ENCODE measurements at places on chromosomes 11 and 22.

DNA sequence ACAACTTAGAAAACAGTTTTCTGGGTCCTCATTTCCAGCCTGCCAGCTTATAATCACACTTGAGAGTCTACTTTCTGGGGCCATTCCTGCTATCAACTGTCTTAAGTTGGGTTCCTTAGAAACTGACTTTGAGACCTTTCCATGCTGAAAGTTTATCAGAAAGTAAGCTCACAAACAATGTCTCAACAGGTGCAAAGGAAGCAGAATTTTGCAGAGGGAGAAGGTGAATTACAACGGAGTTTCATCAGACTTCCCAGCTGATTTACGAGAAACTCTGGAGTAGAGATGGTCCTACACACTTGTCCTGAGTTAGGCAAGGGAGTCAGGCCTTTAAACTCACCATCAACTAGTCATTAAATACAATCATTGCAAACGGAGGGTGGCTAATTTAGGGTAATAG lies 4.7 kb upstream of the OR52I2 start:
- DNase-seq = no peak

DNA sequence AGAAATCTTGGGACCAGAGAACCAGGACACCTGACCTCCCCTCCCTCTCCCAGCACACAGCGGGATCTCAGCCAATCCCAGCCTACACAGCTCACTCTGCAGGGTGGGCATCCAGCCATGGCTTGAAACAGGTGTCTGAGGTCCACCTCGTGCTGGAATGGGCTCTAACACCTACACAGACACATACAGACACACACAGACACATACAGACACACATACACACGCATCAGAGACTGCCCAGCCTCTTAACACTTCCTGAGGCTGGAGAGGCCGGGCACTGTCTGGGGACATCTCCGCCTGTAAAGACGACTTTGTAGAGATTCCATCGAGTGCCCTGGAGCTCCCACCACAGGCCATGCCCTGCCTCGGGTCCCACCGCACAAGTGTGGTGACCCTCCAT lies 36.7 kb downstream of the CAPN1 start:
- DNase-seq = no peak

DNA sequence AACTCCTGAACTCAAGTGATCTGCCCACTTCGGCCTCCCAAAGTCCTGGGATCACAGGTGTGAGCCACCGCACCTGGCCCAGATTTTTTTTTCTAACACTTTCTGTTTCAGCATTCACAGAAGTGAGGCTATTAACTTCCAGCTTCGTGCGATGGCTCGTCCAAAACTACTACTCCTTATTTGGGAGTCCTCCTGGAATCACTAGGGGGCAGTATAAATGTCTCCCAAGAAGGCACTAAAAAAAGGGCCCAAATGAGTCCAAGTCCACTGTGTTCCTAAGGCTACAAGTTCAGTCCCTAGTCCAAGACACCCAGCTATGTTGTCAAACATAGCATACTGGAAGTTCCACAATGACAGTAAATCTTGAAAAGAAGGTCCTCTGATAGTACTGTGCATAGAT lies 63.2 kb upstream of the BIRC3 start:
- DNase-seq = peak; percentile 23

- DNase-seq = no peak
Measured at GRCh38 chr11:118530180-118530682, 761 bp upstream of the TMEM25 start.

DNA sequence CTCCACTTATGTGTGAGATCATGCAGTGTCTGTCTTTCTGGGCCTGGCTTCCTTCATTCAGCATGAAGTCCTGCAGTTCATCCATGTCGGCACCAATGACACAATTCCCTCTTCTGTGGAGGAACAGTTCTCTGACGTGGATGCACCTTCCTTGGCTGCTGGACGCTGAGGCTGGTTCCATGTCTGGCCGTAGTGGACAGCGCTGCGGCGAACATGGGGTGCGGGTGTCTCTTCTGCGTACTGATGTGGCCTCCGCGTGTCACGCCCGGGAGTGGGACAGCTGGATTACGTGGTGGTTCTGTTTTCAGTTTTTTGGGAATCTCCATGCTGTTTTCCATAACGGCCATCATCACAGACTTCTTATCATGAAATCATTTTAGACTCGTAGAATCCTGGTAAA lies 16.9 kb upstream of the MUC2 start:
- no peak for DNase-seq

DNA sequence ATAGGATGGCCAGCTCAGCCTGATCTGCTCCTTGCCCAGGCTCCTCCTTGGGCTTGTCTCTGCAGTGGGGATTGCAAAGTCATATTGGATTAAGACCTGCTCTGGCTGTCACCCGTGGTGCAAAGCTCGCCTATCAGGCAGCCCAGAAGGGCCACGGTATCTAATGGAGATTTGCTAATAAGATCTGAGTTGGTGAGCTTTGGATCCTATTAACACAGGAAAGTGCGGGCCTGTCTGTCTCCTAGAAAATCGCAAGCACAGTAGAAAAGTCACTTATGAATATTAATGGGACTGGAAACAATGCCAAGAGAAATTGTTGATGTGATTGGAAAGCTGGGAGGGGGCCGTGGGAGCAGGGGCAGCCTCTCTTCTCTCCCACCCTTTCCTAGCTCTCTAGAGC lies 72.8 kb downstream of the CHST1 start:
- no peak for DNase-seq

Data from germinal center (tissue), 1 donor.